ENCODE measurements at places on chromosomes 7 and 10.

GRCh38 chr7:31796375-31796774 is 109.4 kb downstream of the PPP1R17 start:
- DNase-seq, result no peak

DNA sequence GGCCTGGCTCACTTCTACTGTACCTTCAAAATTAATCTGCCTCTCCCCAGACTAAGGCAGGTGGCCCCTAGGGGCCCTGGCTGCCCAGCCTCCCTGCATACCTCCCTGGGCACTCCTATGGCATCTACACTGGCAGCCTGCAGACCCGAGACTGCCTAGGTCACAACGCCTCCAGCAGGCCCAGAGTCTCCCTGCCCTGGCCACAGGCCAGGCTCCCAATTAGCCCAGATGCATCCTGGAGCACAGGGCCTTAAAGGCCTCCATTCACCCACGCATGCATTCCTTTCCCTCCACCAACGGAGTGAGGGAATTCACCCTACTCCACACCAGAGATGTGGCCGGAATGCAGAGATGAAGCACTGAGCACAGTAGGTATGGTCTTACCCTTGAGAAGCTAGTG is 1.9 kb downstream of the CHAT start:
- no peak for DNase-seq

- DNase-seq, result no peak
These were observed 422.7 kb downstream of the SORCS3 start for GRCh38 chr10:105063796-105064195.

- no peak for DNase-seq
These were observed 30.4 kb downstream of the LYZL1 start for GRCh38 chr10:29319205-29319781.

DNA sequence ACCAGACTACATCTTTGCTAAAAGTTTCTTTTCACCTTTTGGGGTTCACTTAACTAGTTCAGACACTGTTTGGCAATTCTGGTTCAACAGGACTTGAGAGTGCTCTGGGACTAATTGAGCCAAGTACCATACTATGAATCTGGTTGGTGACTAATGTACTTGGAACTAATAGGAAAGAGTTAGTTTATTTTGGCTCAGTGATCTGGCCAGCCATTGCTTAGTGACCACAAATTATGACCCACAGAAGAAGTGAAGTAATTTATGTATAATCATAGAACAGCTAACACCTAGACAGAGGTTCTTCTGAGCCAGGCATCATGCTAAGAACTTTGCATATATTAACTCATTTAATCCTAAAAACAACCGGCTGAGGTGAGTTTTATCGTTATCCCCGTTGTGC is 126.5 kb upstream of the JCAD start:
- DNase-seq, result no peak

DNA sequence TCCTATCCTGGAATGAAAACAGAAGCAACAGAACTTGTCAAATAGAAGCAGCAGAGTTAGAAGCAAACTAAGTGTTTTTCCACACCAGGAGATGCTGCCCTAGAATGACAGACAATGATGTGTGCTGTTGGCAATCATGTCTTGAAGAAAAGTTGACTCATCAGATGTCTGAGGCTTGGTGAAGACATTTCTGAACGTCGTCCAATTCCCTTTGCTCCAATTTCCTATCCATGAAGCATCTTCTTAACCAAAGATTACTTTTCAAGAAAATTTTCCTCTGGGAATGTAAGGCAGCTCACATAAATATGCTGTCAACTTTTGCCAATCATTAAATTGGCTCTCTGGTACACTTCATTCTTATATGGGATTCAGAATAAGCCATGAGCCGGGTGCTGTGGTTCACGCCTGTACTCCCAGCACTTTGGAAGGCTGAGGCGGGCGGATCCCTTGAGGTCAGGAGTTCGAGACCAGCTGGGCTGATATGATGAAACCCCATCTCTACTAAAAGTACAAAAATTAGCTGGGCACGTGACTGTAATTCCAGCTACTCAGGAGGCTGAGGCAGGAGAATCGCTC is 34.6 kb downstream of the MALSU1 start:
- DNase-seq, result no peak

GRCh38 chr10:49277973-49278372 is 21.0 kb upstream of the C10orf71 start:
- no peak for DNase-seq

- peak; percentile 86 for DNase-seq
These were observed 45.2 kb upstream of the TMEM213 start for GRCh38 chr7:138752518-138753149.

- DNase-seq, result no peak
These were observed 32.1 kb downstream of the GPR158 start for GRCh38 chr10:25206693-25207414.

Data from activated T-cell treated with anti-CD3 and anti-CD28 coated beads, Interleukin-2, amount 50 U/mL, for 24 hours (primary cell).